ENCODE measurements at places on chromosomes 5 and 9.

GRCh38 chr9:37215381-37215780 lies 95.0 kb downstream of the ZCCHC7 start:
- DNase-seq: no peak

DNA sequence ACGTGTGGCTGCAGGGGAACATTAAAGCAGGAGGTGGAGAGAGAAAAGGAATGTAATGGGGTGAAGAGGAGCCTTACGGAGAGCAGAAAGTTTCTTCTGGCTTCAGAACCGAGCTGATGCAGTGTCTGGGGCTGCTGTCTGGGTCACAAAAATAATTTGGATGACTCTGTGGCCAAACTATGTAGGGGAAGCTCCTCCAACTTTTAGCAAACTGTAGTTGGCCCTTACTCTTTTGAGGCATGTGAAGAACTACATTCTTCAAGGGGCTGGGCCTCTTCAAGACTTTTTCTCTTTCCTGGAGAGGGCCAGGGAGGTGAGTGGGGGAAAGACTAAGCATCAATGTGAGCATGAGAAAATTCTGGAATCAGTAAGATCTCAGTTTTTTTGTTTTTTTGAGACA lies 31.9 kb upstream of the SPARC start:
- no peak for DNase-seq

GRCh38 chr9:88898039-88898720 lies 93.1 kb upstream of the S1PR3 start:
- DNase-seq: no peak

GRCh38 chr9:103168254-103168653 lies 173.1 kb downstream of the CYLC2 start:
- no peak for DNase-seq

DNA sequence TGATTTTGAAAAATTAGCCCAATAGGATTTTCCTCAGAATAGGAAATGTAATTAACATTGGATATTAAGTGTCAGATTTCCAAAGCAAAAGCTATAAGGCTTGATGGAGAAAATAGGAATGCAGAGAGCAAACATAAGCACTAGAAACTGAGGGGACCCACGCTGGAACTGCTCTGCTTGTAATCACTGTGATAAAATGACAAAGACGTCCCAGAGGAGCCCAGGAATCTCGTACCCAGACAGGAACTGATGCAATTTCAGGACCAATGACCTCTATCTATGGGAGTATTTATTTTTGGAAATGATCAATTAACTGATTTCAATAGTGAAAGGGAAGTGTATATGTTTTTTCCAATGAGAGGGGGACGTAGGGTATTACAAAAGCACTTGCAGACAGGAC lies 714.5 kb upstream of the WWC1 start:
- no peak for DNase-seq

GRCh38 chr9:15160673-15161072 lies 146.3 kb downstream of the TTC39B start:
- DNase-seq: no peak

GRCh38 chr9:120490888-120491595 lies 88.9 kb downstream of the CDK5RAP2 start:
- DNase-seq: no peak

DNA sequence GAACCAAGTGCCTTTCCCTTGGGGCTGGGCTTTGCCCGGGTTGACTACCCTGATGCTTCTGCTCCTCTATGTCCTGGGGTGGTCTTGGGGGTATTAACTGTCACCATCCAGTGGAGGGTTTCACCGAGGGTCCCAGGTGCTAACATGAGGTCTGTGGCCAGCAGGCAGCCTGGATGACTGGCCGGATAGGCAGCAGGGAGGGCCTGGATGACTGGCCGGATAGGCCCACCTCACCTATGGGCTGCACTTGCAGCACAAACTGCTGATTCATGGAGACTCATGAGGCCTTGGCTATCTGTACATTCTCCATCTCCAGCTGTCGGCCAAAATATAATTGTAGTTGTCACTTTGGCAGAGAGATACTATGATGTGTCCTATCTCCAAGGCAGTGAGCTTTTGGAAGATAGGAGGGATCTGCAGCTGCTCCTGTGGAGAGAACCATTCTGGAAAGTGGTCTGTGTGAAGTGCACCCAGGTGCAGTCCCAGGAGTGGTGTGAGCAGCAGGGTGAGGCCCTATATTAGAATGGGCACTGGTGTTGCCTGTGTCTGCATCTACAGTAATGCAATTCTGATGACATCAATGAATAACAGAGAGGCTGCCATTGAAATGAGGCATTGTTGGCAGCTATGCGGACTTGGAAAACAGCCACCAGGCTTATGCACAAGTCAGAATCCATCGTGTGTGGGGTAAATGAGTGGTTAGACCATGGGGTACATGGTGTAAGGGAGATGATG lies 26.3 kb upstream of the CDKN2AIPNL start:
- no peak for DNase-seq

DNA sequence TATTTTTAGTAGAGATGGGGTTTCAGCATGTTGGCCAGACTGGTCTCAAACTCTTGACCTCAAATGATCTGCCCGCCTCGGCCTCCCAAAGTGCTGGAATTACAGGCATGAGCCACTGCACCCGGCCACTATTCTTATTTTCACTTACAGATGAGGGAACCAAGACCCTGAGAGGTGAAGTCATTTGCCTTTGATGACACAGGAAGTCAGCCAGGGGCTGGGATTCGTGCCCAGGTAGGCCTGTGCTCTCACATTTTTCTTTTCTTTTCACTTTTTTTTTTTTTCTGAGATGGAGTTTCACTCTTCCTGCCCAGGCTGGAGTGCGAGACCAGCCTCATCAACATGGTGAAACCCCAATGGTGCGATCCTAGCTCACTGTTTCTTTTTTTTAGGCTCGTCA lies 22.2 kb downstream of the ENG start:
- no peak for DNase-seq

DNA sequence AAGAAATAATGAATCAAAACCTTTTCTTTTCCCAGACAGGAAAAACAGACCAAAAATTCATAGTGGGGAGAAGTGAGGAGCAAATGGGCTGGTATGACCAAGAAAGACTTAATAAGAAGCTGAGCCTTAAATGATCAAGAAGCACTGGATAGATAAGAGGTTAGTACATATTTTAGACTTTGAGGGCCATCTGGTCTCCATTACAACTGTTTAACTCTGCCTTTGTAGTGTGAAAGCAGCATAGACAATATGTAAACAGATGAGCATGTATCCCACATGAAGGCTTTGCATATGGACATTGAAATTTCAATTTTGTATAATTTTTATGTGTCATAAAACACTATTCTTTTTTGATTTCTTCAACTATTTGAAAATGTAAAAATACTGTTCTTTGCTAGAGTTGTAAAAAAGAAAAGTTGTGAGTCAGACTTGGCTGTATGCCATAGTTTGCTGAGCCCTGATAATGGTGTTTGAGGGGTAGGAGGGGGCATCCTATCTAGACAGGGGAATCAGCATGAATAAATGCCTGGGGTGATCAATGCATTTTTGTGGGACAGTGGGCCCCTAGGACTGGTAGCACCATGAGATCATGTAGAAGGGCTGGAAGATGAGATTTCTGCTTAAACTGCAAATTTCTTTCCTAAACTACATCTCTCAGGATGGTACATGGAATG lies 91.8 kb upstream of the GPR151 start:
- DNase-seq: no peak

DNA sequence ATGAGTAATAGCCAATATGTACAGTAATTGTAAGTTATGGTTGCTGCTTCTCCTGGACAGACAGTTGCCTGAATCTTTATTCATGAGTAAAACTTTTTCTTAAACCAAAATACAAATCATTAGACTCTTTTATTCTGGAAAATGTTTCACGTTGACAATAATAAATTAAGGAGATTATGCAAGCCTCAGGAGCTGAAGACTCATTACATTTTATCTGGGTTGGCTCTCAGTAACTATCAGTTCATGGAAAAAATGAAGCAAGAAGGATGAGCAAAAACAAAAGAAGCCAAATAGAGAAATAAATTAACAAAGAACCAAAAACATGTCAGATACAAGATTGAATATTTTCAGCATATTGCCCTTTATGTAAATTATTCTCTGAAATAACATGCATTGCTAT lies 88.9 kb upstream of the PRR16 start:
- DNase-seq: no peak

DNA sequence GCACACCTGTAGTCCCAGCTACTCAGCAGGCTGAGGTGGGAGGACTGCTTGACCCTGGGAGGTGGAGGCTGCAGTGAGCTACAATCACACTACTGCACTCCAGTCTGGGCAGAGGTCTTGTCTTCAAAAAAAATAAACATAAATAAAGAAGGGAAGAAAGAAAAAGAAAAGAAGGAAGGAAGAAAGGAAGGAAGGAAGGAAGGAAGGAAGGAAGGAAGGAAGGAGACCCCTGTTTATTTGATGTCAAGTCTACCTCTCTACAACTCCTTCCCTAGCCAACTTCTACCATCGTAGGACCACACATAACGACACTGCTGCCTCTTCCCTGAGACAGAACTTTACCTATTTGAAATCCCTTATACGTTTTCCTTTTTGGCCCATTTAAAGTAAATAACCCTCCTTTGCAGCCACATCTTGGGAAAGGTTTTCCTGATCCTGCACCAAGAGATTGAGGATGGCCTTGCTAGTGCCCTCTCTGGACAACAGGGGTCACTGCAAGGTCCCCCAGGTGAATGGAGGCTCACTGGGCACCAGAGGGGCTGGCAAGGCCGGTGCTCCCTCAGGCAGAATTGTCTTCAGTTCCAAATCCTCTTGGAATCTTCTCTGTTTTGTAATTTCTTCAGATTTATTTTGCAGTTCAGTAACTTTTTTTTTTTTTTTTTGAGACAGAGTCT lies 10.5 kb downstream of the RPS14 start:
- DNase-seq: no peak

- DNase-seq: no peak
These were observed 34.5 kb upstream of the SMAD5 start for GRCh38 chr5:136098176-136098575.

GRCh38 chr9:129328355-129329042 lies 150.4 kb upstream of the IER5L start:
- no peak for DNase-seq

DNA sequence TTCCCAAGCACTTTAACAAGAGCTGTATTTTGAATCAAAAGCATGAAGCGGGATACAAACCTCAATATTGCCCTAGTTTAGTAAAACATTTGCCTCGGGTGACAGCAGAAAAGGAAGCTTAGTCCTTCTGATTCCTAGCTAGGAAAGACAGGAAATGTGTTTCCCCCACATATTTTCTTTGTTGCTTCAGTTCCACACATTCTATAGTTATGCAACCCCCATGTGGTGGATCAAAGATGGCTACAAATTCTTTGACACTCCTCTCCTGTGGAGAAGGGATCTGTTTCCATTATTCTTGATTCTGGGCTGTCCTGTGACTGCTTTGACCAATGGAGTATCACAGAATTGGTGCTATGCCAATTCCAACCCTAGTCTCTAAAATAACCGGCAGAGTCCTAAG lies 89.1 kb upstream of the SLC30A5 start:
- DNase-seq: no peak

- no peak for DNase-seq
These were observed 100.0 kb downstream of the PSD2 start for GRCh38 chr5:139895647-139896046.

- DNase-seq: no peak
These were observed 58.3 kb downstream of the TRIO start for GRCh38 chr5:14201325-14202045.

- peak; percentile 4 for DNase-seq
These were observed 169.1 kb downstream of the CAAP1 start for GRCh38 chr9:26723486-26723885.

- no peak for DNase-seq
These were observed 34.1 kb downstream of the PTCH1 start for GRCh38 chr9:95482621-95483020.

DNA sequence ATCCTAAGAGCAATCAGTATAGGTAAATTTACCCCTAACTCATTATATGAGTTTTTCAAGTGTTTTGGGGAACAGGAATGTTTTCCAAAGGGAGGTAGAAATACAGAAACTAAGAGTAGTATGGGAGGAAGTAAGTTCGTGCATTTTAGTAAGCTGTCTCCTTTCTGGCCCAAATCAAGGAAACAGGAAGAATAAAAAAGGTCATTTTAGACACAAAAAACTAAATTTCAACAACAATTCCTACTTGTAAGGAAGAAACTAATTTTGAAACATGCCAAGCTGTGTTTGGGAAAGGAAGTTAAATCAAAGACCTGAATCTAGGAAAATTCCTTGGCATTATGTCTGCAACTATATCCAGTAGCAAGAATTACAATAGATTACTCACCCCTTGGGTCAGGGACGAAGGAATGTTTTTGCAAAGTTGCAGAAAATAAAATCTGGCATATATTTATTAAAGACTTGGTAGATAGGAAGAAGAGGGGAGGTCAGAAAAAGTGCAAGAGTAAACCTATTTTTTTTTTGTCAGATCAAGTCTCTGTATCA lies 6.5 kb upstream of the RPS6 start:
- DNase-seq: no peak

DNA sequence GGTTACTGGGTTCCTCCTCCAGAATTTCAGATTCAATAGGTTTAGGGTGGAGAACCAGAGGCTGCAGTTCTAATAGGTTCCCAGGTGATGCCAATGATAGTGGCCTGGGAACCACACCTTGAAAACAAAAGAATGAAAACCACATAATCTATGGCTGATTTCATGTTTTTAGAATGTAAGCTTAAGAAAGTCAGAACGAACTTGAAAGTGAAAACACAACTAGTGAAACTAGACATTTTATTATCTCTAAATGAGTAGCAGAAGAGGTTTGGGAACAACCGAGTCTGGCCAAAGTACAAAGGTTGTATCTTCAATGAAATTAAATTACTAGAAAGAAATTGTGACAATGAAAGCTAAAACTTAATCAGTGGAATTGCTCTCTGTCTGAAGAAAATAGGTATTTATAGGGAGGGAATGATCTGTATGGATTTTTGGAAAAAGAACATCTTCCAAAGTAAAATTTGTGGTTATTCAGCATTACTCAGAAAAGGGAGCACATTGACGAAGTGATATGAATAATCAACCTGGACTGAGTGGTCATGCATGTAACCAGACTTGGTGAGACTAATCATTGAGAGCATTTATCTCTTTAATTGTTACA lies 24.9 kb upstream of the CEP120 start:
- DNase-seq: no peak

DNA sequence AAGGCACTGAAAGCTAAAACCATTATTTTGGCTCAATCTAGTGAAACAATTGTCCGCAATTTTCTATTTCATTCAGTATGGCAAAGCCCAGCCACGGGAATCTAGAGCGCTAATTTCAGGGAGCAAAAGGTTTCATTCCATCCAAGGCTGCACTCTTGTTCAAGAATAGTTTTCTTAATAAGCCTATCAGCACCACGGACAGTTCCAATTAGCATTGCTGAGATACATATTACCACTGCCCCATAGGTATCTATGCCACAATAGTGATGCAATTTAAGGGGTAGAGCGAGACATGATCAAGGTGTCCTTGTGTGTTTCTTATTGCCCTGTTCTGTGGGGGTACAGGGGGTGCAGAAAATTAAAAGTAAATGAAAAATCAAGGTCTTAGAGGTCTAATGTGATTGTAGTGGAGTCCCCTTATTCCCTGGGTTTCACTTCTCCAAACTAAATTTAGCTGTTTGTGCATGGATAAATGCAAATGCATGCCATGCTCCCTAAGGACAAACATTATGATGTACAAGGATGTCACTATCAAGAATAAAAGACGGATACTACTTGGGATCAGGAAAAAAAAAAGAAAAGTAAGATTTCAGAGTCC lies 45.5 kb downstream of the SPOCK1 start:
- no peak for DNase-seq
